ENCODE measurements at places on chromosomes 11 and 22.

- no peak for DNase-seq
These were observed 699.1 kb downstream of the FAM181B start for GRCh38 chr11:82034527-82034926.

DNA sequence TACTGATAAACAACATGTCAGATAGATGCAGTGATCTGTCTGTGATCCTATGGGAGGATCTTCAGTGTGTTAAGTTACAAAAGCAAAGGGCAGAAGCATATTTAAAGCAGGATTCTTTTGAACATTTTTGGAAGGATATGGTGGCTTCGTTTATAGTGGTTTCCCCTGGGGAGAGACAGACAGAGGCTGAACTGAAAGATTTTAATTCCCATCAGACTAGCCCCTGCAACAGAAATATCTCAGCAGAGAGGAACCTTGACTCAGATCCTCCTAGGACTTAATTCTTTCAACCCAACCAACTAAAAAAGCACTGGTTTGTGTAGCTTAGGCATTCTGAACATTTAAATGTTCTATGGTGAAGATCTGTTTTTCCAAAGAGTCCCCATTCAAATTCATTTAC lies 5.7 kb downstream of the CLTCL1 start:
- DNase-seq, result no peak

DNA sequence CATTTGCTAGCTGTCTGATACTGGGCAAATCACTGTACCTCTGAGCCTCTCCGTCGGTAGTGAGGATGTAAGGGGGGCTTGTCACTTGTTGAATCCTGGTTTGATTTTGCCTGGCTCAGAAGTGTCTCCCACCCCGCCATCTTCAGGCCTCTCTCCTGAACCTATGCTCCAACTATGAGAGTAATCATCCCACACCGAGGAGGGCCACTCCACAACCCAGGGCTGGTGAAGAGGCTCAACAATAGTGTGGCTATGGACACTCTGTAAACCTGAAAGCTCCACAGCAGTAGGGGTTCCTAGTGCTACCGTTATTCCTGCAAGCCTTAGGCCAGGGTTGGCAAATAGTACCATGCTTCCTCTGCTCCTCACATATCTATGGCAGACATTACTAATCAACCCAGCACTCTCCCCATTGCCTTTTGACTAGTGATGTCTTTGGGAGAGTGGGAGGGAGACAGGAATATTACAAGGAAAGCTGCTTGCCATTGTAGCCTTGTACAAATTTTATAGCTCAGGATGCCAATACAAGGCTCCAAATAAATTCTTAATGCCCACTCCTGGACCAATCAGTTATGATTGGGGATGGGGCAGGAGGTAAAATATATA lies 134.0 kb upstream of the TEAD1 start:
- DNase-seq, result no peak

GRCh38 chr11:115712296-115712695 lies 208.1 kb upstream of the CADM1 start:
- DNase-seq, result no peak

DNA sequence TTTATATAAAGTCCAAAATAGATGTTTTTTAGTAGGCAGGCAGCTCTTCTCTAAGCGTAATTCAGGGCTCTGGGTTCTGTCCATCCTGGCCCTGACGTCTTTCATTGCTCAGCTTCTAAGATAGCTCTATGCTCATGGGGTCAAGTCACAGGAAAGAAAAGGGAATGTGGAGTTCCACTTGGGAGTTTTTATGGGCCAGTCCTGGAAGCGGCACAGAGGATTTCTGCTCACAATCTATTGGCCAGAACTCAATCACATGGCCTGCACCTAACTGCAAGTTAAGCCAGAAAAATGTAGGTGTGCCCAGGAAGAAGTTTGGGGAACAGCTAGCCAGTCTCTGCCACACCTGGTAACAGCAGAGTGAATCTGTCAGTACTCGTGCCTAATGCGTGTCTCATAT lies 7.4 kb upstream of the ZBTB16 start:
- no peak for DNase-seq

DNA sequence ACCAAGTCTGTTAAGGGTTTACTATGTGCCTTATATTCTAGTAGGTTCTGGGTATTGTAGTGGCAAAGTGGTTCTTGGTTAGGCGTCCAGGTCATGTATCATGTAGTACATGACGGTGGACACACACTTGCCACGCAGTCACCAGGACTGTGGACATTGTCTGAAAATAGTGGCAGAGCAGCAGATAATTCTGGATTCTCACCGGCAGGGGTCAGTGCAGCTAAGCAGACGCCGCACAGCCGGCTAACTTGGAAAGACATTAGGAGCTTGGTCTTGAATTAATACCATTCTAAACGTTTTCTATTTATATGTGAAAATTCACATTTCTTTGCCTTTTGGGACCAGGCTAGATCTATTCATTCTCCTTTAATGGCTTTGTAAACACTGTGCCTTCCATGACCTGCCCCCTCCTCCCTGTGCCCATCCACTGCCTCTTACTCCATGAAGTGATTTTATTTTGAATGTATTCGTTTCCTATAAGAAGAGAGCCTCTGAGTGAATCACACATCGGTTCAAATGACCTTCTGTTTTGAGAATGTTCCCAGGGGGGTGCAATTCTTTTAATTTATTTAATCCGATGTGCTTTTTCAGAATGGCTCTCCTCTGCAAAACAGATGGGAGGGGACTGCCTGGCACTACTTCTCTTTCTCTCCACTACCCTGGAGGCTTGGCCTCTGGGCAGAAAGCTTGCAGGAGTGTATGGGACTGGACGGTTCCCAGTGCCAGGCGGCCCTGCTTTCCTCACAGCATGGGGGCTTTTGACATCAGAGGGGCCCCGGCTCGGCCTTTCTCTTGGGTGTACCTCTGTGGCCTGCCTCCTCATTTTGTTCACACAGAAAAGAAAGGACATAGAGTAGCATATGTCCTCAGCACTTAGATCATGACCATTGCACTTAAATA lies 378.0 kb downstream of the NTM start:
- peak; percentile 1 for DNase-seq

DNA sequence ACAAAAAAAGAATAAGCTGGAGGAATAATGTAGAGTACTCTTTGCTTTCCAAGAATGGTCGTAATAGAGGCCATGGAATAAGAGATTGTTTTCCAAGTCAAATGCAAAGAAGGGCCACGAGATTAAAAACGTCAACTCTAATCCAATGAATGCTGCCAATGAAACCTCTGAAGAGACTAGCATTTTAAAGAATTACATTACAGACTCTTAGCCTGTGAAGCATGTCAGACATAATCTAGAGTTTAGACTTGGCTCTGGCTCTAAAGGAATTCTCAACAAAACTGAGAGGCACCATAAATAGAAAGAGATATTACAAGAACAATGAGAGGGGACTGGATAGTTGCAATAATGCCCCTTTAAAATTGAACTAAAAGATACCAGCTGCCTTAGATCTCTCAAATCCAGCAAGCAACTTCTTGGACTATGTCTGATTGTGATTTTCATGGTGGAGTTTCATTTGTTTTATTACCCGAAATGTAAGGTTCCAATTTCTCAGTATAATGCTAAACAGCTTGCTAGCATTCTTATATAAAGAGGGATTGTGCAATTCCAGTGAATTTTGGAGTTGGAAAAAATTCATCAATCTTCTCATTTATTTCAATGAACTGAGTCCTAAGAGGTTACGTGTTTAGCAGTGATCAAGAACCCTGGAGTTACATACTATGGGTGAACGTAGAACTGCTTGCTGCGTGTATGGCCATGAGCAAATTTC lies 5.6 kb downstream of the ETS1 start:
- no peak for DNase-seq

DNA sequence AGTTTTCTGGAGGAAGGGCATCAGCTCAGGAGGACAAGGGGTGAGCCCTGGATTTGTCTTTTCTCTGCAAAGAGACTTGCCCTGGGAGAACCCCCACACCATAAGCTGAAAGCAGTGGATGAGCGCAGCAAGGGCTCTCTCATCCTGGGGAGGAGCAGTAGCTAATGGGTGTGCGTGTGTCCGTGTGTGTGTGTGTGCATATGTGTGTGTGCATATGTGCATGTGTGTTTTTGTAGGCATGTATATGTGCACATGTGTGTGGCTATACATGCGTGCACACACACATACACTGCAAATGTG lies 45.3 kb downstream of the SMIM38 start:
- DNase-seq, result no peak

- no peak for DNase-seq
These were observed 55.9 kb downstream of the KCNC1 start for GRCh38 chr11:17790453-17790852.

- DNase-seq, result no peak
These were observed 23.6 kb downstream of the PAMR1 start for GRCh38 chr11:35501776-35502175.

DNA sequence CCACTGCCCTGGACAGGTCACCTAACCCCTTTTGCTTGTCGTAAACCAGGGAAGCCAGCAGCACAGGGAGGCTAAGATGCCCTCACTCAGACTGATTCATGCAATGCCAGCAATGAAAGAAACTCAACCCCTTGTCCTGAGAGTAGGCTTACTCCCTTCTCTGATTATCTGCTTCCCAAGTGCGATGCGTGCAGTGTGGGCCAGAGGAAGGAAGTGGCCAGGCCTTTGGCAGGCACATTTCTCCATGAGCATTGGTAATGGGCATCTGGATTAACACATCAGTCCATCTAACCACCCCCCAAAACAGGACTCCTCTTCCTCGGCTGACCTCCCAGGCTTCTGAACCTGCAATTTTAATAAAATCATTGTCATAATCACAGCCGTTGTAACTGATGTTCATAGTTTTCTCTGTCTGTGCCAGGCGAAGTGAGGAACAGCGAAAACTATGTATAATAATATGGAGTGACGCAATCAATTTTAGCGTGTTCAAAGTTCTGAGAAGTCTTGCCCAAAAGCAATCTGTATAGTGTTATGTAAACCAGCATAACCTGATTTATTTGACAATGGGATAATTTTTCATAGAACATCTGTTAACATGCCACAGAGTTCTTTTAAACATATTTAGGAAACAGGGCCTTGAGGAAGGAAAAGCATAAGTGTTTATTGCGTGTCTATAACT lies 33.9 kb downstream of the TST start:
- no peak for DNase-seq

DNA sequence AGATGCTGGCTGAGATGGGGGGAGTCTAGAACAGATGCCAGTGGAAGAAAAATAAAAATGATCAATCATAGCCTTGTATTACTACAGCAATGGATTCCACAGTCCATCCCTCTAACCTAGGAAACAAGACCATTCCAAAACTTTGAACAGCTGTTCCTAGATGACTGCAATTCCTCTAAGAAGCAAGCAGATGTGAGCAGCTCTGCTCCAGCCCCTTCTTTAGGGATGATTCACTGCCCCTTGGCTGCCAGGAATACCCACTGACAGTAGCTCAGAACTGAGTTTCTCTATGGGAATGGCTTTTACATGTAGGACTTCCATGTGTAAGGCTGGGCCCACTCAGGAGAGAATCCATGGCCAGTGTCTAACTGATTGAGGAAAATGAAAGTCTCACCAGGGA lies 943.9 kb downstream of the OPCML start:
- DNase-seq, result no peak

DNA sequence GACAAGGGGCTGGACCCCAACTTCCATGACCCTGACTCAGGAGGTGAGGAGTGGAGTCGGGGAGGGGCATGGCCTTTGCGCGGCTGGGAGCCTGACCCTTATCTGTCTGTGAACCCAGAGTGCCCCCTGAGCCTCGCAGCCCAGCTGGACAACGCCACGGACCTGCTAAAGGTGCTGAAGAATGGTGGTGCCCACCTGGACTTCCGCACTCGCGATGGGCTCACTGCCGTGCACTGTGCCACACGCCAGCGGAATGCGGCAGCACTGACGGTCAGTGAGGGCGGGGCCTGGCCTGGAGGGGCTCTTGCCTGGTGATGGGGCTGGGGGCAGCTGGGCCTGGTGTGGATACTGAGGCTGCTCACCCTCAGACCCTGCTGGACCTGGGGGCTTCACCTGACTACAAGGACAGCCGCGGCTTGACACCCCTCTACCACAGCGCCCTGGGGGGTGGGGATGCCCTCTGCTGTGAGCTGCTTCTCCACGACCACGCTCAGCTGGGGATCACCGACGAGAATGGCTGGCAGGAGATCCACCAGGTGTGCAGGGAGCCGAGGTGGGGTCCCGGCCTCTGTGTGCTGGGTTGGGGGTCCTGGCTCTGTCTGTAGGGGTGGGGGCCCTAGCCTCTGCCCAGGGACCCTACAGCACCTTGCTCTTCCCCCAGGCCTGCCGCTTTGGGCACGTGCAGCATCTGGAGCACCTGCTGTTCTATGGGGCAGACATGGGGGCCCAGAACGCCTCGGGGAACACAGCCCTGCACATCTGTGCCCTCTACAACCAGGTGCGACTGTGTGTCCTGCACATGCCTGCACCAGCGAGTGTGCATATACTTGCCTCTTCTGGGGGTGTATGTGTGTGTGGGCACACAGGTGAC lies 6.3 kb downstream of the SHANK3 start:
- DNase-seq, result no peak

DNA sequence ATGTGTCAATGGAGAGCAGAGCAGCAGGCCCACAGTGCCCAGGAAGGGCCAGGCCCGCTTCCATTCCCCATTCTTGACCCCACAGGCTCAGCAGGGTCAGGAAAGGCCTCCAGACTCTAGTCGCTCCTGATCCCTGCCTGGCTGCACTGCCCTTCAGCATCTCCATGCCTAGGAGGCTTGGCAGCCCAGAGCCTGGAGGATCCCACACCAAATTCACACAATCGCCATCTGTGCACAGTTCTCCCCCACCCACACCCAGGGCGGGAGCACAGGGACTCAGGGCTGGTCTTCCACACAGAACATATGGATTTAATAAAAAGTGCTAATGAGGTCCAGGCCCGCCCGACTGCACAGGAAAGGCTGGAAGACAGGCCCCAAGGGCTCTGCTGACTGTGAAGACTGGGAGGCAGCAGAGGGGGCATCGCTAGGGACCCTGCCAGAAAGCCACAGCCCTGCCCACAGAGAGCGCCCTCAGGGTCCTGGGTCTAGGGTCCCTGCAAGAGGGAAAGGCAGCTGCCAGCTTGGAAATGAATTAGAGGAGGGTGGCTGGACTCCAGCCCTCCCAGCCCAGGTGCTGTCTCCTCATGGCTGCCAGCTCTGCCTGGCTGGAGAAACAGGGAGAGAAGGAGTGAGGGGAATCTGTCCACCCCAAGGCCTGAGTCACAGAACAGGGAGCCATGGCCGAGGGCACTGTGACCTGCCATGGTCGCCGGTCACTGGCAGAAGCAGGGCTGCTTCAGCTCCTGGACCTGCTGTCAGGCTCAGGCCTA lies 39.7 kb downstream of the DKK3 start:
- DNase-seq, result no peak

DNA sequence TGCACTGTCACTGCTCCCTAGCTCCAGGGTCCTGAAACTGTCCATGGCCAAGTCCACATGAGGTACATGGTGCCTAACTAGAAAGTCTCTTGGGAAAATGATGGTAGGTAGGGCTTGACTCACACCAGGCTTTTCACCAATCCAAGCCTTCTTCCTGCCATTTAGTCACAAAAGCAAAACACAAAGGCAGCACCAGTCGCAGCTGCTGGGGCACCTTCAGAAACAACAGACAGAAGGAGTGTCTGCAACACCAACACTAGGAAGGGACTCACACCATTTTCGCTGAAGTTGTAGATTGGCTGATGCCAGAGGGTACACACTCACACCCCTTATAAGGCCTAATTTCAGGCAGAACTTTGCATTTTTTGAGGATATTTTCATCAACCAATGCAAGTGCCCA lies 55.7 kb downstream of the SYTL2 start:
- no peak for DNase-seq

- no peak for DNase-seq
These were observed 9.6 kb downstream of the OR5A2 start for GRCh38 chr11:59416613-59417012.

GRCh38 chr11:95922099-95922498 lies 1.8 kb downstream of the MTMR2 start:
- no peak for DNase-seq

Measured in NCI-H187 (cell line).